ENCODE measurements at places on chromosomes 16 and 17.
A peak's percentile ranks its signal among the peaks of the same experiment; 100 is the strongest.

GRCh38 chr17:4986403-4986802 lies 1.1 kb downstream of the CAMTA2 start:
- DNase-seq: no peak

- DNase-seq: no peak
Measured at GRCh38 chr16:61540216-61540615, 496.0 kb downstream of the CDH8 start.

- DNase-seq: no peak
Measured at GRCh38 chr17:31693433-31694220, 165.4 kb downstream of the COPRS start.

DNA sequence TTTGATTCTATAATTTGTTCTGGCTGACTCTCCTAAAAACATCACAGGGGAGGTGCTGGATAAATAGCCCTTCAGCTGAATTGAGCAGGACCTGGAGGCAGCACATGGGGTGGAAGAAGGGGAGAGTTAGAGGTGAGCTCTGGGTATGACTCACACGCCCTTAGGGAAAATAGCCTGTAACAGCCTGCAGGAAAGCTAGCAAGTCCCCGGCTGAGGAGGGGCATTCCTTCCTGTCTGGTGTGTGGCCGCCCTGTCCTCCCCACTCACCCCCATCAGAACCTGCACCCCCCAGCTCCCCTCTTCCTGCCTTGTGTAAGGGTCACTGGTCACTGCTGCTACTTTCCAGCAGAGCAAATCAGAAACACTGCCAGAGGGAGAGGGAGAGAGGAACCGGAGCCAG lies 187.4 kb downstream of the C16orf95 start:
- no peak for DNase-seq

- DNase-seq: no peak
Measured at GRCh38 chr17:63395075-63395805, 50.9 kb downstream of the CYB561 start.

- no peak for DNase-seq
Measured at GRCh38 chr16:47013172-47013571, 39.7 kb upstream of the DNAJA2 start.

GRCh38 chr16:11992586-11993524 lies 16.3 kb downstream of the SNX29 start:
- peak; percentile 87 for DNase-seq

Data from NCI-H69 (cell line).